ENCODE measurements at places on chromosomes 7 and 10.

DNA sequence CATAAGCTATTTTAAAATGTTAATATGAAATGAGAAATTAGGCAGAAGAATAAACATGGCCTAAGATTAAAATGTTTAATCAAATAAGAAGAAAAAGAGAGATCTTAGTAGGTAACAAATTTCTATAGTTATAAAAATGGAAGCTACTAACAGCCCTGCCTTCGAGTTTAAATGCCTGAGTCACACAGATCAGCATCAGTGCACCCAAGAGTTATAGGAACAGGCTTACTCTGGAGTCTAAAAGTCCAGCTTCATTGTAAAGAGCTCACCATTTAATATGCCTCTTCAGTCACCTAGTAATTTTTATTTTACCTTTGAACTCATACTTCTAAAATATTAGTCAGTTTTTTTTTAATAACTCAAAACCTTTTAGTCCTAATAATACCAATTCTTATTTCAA, 52.6 kb downstream of the BRI3 start:
- no peak for DNase-seq

- DNase-seq = no peak
These were observed 21.6 kb downstream of the PDZD8 start for GRCh38 chr10:117353684-117354083.

DNA sequence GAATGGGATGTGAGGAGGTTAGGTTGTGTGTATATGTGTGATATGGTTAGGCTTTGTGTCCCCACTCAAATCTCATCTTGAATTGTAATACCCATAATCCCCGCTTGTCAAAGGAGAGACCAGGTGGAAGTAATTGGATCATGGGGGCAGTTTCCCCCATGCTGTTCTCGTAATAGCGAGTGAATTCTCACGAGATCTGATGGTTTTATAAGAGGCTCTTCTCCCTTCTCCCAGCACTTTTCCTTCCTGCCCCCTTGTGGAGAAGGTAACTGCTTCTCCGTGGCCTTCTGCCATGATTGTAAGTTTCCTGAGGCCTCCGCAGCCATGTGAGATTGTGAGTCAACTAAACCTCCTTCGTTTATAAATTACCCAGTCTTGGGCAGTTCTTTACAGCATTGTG, 47.3 kb downstream of the NPVF start:
- DNase-seq = no peak

DNA sequence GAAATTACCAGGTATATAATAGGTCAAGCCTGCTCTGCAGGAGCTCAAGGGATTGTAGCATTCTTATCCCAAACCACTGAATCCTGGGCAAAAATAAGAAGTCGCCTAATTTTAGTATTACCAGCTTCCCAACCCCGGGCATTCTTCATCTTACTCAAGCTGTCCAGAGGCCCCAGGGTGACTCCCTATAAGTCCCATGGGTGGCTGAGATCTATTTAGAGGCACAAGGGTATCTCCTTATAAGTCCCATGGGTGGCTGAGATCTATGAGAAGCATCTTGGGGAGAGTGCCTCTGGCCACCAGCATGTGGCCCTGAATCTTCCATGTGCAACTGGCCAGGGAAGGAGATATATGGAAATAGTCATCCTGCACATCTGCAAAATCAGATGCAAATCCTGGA, 38.9 kb downstream of the PRSS2 start:
- DNase-seq = no peak

DNA sequence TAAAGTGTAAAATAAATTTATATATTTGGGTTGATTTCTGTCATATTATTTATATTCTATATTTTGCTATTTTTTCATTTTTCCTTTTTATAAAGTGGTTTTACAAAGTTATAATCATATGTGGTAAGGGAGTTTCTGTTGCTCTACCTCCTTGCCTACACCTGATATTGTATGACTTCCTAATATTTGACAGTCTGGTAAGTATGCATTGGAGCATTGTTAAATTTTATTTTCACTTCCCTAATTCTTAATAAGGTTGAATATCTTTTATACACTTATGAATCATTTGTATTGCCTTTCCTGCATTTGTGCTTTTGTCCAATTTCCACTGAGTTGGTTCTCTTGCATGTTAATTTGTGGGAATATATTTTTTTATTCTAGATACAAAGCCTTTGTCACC, 492.4 kb downstream of the GRID1 start:
- DNase-seq = no peak

GRCh38 chr10:19895500-19895899, 79.3 kb downstream of the PLXDC2 start:
- no peak for DNase-seq

GRCh38 chr7:12979181-12979580, 291.7 kb downstream of the ARL4A start:
- DNase-seq = no peak

- no peak for DNase-seq
These were observed 75.0 kb downstream of the LHPP start for GRCh38 chr10:124536496-124537050.

- DNase-seq = no peak
These were observed 434.3 kb upstream of the C7orf33 start for GRCh38 chr7:148156233-148156632.

DNA sequence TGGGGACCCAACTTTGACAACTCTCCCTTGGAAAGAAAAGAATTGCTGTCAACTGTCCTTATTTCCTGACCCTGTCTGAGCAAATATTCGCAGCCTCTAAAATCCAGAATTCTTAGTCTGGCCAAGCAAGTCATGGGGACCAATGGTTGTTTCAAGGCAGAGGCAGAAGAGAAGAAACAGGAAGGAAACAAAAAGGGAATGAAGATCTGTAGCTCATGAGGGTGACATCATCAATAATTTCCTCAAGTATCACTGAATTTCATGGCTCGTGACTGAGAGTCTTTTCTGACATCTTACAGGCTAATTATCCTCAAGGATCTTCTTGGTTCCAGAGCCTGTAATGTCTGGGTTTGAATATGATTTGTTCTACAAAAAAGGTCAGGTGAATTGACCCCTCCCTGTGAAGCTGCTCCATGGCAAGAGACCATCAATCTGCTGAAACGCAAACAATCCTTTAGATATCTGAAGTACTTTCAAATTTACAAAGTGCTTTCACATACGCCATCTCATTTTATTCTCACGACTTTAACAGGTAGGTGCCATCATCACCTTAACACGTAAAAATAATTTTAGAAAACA, 5.8 kb downstream of the CDK6 start:
- DNase-seq = no peak

- no peak for DNase-seq
These were observed 2.6 kb upstream of the GPR26 start for GRCh38 chr10:123663522-123663921.

DNA sequence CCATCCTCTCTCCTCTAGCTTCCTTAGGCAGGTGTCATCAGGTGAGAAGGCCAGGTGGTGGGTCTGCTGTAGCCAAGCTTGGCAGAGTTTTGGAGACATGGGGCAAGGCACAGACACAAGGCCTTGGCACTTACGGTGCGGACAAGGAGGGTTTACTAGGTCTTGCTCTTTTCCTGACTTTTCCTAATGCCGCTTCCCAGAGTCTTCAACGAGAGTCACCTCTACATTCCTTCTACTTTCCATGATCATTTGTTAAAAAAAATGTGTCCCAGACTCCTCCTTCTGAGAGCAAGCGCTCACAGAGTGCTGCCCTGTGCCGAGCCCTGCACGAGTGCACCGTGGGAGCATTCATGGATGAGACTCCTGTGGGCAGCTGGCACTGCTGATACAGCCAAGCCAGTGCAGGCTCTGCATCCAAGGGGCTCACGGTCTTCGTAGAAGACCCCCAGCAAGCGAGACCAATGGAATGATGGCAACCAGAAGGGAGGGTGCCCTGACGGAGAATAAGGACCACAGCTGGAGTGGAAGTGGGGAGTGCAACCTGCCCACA, 243.0 kb upstream of the MKI67 start:
- no peak for DNase-seq

DNA sequence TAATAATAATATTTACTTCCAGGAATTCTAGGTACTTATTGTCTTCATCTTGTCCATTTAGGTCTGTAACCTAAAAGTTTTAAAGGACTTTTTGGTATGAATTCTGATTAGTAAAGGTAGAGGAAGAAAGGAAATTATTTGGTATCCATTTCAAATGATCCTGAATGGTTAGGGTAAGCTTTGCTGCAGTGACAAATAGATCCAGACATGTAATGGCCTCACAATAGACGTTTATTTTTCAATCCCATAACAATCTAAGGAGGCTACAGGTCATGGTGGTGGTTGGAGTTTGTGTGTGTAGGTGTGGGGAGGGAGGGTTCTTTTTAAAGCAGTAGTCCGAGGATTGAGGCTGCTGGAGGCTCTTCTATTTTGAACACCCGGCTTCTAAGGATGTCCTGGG, 5.3 kb downstream of the FBH1 start:
- DNase-seq = no peak

- DNase-seq = no peak
These were observed 71.8 kb downstream of the SEMA3C start for GRCh38 chr7:80847027-80847426.

DNA sequence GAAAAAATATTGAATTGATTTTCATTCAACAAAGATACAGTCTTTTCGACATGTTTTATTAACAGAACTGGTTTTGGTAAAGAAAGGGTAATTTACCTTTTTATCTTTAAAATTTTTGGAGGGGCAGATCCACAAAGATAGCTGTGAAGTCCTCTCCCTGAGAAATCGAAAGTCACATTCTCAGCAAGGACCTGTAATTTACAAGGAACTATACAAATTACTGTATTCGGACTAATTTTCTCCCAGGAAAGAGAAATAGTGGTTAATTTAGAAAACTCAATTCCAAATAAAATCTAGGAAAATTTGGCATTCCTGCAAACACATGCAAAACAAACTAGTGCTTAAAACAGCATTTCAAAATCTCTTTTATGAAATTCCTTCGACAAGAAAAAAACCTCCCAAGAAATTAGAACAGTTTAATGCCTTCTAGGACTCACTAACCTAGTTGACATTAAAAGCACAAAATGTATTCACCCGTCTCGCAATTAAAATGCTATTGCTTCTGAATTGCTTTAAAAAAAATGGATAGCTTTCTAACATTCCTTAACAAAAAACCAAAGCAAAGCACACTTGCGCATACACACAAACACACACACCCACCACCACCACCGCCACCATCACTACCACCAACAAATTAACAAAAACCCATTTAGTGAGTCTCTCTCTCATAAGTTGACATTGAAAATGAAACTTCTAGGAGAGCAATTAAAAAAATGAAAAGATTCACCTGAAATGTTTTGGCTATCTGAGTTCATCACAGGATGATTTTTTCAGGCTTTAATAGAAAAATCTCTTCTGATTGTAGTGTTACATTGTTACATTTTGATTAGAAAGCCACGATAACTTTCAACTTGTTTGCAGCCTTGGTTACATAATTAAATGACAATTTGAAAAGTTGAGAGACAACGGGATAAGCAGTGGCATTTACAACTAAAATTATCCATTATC, 4.0 kb upstream of the NKX2-3 start:
- DNase-seq = no peak

DNA sequence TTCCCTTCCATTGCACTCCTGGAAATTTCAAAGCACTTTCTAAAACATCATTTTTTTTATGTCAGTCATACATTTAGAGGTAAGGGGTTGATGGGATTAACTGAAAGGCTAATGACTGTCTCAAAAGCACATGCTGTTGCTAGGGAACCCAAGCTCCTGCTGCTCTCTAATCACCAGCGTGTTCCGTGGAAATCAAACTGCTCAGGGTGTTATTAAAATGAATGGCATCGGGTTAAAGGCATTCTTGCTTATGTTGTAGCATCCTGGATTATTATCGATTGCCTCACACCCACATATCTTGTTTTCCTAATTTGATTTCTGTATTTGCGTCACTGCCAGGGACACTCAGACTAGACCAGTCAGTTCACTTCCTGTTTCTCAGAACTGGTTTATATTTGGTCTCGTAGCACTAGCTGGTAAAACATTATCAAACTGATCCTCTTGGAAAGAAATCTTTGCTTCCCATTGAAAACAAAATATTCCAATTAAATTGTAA, 216.5 kb upstream of the MKLN1 start:
- DNase-seq = peak; percentile 55

DNA sequence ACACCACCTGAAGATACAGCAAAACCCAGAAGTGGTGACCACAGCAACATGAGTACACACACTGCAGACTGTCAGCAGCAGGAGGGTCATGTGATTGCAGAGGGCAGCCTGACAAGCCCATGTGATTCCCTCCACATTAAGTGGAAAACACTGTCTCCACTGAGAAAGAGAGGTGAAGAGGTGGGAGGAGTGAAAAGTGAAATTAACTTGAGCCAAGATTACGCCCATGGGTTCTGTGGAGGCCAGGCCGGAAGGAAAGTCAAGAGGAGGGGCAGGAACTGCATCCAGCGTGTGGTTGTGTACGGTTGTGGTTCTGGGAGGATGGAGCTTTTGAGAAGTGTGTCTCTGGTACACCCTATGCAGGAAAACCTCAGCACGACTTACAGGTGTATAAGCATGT, 138.5 kb downstream of the PLXNA4 start:
- DNase-seq = no peak

GRCh38 chr10:51743146-51743545, 43.8 kb upstream of the CSTF2T start:
- no peak for DNase-seq

GRCh38 chr10:31288962-31289361, 30.1 kb upstream of the ZEB1 start:
- no peak for DNase-seq

GRCh38 chr10:115092555-115093285, 445 bp upstream of the ATRNL1 start:
- no peak for DNase-seq

- DNase-seq = no peak
These were observed 10.4 kb downstream of the BLVRA start for GRCh38 chr7:43768887-43769272.

GRCh38 chr7:77877791-77878190, 79.2 kb downstream of the PHTF2 start:
- no peak for DNase-seq

GRCh38 chr10:37839243-37839642, 18.2 kb downstream of the ZNF248 start:
- no peak for DNase-seq

GRCh38 chr7:148941598-148942275, 57.6 kb upstream of the EZH2 start:
- peak; percentile 77 for DNase-seq

DNA sequence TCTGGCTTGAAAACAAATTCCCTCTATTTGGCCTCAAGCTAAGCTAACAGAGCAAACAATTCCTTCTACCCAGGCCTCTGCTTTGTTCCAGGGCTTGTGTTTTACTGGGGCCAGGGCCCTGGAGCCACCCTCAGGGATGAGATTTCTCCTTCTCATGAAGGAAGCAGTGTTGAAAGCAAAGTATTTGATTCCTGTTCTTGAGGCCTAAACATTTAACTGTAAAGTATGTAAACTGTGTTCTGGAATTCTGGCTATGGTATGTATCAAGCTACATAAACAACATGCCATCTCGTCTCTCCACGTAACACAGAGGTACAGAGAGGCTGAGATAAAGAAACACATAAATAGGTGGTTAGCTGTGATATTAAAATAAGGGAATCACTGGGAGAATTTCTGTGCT, 81.8 kb downstream of the HERPUD2 start:
- peak; percentile 7 for DNase-seq

DNA sequence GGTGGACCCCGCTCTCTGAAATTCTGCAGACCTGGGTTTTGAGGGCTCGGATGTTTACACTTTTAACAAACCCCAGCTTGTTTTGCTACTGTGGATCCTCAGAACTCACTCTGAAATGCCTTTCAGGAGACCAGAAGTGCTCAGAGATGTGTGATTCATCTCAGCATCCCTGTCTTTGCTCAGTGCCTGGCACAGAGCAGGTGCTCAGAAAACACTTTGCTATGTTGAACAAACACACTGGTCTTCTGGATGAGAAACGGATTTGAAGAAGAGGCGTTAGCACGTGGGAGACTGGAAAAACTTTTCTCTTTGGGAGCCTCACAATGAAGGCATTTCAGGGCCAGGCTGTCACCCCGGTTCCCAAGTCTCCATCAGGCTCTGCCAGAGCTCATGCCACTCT, 53.3 kb downstream of the SH3PXD2A start:
- DNase-seq = no peak

Data from NCI-H774 (cell line).